ENCODE measurements at places on chromosomes 2 and 18.

GRCh38 chr18:49666045-49666775 is 104.4 kb downstream of the LIPG start:
- DNase-seq = no peak

DNA sequence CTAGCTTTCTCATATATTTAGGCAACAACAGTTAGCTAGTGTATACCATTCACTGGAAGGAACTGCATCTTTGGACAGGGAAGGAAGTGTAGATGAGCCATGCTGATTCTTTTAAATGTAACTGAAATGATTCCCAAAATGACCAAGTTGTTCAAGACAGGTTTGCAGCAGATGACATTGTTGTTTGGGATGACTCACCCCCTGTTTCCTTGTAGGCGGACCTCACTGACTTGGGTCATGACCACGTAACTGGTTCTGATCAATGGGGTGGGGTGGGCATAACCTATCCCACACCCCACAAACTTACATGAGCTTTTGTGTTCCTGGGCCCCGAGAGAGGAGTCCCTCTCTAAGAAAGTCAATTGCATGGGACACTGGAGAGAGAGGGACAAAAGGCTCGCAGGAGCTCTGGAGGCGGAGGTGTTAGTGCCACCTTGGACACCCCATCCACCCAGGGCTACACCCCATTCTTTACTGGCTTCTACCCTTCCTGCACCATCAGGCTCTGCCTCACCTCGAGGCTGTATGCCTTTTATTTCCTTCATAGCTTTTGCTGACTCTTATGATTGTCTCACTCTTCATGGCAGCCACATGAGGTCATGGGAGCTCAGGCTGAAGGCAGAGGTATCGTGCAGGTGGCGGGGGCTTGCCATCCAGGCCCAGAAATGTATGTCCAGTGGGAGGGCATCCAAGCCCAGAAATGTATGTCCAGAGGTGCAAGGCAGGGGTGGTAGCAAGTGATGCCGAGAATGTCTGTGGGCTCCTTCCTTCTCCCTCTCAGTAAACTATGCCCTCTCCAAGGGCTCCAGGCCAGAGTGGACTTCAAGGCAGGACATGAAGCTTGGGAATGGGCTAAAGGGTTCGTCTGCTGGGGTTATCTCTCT is 108.0 kb downstream of the TWIST2 start:
- no peak for DNase-seq

GRCh38 chr2:166344286-166345113 is 31.2 kb downstream of the SCN9A start:
- no peak for DNase-seq

DNA sequence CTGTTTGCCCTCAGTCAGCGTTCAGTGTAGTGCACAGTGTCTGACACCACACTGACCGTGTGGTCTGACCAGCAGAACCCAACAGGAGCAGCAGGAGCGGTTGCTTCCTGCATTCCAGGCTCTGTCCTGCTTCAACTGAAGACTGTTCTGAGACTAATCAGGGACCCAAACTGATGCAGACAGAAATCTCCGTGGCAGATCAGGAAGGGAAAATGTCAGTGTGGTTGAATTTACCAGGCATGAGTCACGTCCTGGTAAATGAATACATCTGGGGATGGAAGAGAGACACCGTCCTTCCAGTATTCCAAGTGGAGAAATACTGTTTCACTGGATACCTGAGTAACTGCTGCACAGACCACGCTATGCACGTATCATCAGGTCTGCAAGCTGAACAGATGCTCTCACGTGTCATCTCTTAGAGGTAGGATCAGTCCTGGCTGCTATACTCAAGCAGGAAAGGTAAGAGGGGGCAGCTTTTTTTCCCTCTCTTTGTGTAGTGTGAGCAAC is 223.6 kb upstream of the EPAS1 start:
- no peak for DNase-seq

DNA sequence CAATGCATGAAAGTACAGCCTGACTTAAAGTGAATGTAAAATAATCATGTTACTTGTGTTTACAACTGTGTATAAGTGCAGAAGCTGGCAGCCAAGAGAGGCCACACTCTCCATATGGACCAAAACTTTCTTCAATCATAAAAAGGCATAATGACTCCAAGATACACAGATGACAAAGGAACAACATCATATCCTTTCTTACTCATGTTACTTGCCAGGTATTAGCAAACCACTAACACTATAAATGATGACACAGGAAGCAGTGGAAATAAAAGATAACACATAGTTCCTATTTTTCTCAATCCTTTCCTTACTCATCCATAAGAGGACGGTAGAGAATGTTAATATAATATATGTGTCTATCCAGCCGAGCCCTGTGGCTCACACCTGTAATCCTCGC is 400.0 kb upstream of the CDH2 start:
- DNase-seq = no peak

DNA sequence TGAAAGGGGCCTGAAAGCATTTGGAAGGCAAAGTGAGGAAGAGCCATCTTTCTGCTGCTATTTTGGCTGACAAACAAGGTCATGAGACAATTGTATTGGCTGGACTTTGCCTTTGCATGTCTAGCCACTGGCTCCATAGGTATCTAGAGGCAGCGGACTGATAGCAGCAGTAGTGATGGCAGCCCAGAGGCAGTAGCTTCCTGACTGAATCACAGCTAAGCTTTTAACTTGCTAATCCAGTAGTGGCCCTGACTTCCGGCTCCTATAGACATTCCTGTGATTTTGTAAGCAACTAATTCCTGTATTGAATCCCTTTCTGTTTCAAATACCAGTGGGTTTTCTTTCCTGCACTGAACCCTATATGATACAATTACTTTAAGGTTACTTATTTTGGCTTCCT is 69.8 kb upstream of the PDE1A start:
- peak; percentile 35 for DNase-seq

- DNase-seq = no peak
Measured at GRCh38 chr18:6280211-6280743, 134.4 kb downstream of the L3MBTL4 start.

DNA sequence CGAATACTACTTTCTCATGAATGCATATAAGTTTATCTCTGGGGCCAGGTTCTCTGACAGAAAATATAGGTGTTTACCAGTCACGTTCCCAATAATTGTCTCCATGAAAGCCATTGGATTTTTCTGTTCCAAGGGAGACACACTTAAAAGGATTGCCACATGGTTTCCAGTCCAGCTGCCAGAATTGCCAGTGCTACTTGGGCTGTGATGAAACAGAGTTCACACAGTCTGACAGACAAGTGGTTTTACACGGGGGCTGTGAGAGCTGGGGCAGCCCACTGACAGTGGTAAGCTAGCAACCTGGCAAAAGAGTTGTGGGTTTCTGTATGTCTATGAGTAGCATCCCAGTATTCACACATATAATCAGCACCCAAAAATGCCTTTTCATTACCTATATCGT is 27.7 kb upstream of the ATRAID start:
- no peak for DNase-seq

DNA sequence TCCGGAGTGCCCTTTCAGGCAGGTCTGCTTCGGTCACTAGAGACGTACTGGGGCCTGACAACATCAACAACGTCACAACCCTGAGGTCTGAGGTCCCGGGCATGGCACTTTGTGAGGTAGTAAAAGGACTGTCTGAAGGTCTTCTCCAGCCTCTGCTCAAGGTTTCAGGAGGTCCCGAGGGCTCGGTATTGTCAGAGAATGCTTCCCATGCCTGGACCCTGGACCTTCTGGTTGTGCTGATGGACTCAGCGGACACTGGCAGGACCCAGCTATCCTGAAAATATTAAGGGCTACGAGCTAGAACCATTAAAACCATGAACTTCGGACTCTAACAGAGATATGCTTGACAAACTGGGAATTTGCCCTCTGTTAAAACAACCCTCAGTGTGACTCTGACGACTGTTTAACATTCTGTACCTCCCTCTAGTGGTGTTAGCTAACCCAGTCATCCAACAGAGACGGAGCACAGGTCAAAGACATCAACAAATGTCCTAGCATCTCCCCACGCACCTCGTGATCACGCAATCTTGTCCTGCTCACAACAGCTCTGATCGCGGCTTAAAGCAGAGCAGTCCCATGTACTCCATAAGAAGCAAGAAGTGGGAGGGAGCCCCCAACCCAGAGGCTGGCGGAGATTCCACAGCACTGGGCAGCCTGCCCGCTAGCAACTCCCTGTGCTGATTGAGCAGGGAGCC is 96.5 kb downstream of the CCDC93 start:
- DNase-seq = peak; percentile 7

- no peak for DNase-seq
Measured at GRCh38 chr18:46680784-46681695, 24.0 kb upstream of the LOXHD1 start.

GRCh38 chr18:9850309-9850708 is 35.5 kb upstream of the TXNDC2 start:
- no peak for DNase-seq

GRCh38 chr18:47150824-47151366 is 595 bp upstream of the HDHD2 start:
- DNase-seq = no peak

- DNase-seq = no peak
Measured at GRCh38 chr18:55433140-55433539, 154.9 kb downstream of the TCF4 start.
